Stimulated activated CD8-positive, alpha-beta memory T cell treated with anti-CD3 and anti-CD28 coated beads, Interleukin-4, amount 100 ng/mL, for 1 hour (primary cell): ENCODE measurements at places on chromosomes 5 and 9.
A peak's percentile ranks its signal among the peaks of the same experiment; 100 is the strongest.

DNA sequence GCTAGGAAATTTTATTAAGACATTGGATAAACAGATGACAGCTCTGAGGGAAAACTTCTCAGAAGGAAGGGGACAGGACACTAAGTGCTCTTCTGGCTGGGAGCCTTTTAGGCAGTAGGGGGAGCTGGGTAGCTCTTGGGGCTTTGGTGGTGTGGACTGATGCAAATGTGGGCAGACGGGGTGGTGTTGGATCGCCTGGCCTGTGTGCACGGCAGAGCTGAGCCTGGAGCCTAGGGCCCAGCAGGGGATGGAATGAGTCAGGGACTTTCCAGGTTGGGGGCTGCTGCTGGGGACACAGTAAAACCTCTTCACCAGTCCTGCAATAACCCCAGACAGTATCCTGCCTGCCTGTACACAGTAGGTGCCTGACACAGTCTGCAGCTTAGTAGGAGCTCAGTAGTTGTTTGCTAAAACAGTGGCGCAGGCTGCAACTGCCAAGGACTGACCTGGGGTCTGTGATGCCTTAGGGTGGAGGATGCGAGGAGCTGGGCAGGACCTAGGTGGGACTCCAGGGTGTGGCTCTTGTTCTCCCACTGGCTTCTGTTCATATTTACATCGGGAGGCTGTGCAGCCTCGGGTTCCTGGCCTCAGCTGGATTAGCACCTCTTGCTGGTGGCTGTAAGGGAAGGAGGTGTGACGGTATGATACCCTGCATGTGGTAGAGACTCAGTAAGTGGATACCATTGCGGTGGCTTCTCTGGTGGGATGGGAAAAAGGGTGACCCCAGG is 83.8 kb downstream of the DAB2IP start:
- DNase-seq = no peak

- DNase-seq = no peak
Measured at GRCh38 chr5:32814620-32815019, 103.5 kb downstream of the NPR3 start.

GRCh38 chr9:80644044-80644443 is 1045.3 kb downstream of the TLE1 start:
- no peak for DNase-seq

DNA sequence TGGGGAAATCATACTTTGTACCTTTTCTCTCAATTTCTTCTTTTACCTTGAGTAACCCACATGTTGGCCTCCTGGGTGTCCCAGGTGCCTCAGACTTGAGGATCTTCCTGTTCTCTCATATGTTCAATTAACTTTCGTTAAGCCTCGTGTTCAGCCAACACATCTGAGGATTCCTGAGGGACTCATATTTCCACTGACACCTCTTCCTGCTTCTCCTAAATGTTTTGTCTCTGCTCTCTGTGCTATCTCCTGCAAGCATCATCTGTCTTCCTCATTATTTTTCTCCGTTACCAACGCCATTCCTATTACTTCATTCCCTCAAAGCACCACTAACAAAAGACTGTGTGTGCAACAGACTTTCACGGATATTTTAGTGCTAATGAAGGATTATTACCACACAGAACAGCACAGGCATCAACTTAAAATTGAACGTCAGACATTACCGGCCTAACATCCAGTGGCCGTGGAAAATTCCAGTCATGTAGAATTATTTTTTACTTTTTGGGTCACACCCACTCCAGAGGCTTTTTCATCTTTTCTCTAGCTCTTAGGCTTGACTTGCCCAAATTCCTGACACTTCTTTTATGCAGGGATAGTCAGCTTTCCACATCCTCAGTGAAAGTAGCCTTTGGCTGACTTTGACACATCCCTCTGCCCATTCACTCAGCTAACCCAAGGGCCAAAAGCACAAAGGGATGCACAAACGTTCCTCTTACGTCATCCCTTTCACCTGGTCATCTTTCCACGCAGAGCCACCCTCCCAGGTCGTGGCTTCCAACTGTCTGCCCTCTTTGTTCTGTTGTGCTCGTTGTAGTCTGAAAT is 46.0 kb upstream of the OSMR start:
- no peak for DNase-seq

- DNase-seq = no peak
Measured at GRCh38 chr5:177389241-177390169, 5.3 kb downstream of the SLC34A1 start.

- no peak for DNase-seq
Measured at GRCh38 chr9:121289026-121289771, 21.2 kb downstream of the GSN start.

- DNase-seq = no peak
Measured at GRCh38 chr5:32259033-32259432, 53.7 kb downstream of the MTMR12 start.

GRCh38 chr5:168114444-168115017 is 176.9 kb upstream of the WWC1 start:
- no peak for DNase-seq

- no peak for DNase-seq
Measured at GRCh38 chr9:35398651-35399335, 91.1 kb upstream of the RUSC2 start.

DNA sequence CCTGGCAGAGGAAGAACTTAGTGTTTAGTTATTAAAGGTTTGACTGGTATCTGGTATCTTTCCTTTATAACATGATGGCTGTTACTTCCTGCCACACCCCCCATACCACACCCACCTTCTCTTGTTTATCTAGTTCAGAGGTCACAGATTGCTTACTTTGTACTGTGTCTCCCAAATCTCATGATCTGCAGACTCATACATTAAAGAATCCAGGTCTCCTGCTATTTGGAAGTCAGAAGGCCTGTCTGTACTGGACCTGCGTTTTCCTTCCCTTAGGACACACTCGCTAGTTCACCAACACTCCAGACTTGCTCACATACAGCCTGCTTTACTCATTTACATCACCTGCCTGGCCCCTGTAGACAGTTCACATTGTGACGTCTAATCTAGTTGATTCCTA is 39.3 kb downstream of the NUDT12 start:
- no peak for DNase-seq

- DNase-seq = peak; percentile 44
Measured at GRCh38 chr9:130128733-130129431, 43.3 kb upstream of the NCS1 start.

GRCh38 chr5:82073179-82073578 is 101.4 kb downstream of the ATG10 start:
- DNase-seq = no peak

- DNase-seq = no peak
Measured at GRCh38 chr5:44885903-44886302, 77.2 kb downstream of the MRPS30 start.

GRCh38 chr5:143214890-143215289 is 188.6 kb downstream of the NR3C1 start:
- DNase-seq = no peak

DNA sequence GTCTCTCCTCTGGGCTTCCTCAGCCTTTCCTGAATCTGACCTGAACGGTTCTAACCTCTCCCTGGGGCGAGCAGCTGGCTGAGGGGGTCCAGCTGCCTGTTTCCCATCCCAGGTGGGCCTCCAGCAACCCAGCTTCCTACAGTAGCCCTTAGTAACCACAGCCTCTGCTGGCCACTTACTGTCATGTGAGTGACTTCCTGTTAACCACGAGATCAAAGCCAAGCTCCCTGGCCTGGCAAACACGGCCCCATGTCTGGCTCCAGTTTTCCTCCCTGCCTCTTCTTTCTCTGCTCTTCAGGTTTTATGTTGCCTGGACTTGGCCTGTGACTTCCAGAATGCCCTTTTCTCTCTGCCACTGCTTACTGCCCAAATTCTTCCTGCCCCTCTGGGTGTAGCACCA is 47.2 kb upstream of the DAB2IP start:
- DNase-seq = no peak

- DNase-seq = no peak
Measured at GRCh38 chr5:148989567-148989966, 73.3 kb downstream of the SH3TC2 start.

DNA sequence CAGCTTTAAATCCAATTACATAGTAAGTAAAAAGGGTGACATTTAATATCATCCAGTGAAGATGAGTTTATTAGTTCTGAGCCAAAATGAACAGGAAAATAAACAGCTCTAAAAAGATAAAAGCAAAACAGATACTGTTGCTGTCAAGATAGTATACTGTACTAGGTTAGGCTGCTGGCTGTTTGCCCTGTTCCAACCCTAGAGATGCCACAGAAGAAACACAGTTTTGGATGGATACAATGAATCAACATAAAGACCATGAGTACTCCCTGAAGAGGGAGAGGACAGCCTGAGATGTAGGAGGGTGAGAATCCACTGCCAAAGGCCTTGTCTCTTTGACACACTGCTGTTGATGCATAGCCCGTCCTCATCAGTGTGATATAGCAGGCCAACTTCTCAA is 1302.7 kb downstream of the EFNA5 start:
- no peak for DNase-seq

DNA sequence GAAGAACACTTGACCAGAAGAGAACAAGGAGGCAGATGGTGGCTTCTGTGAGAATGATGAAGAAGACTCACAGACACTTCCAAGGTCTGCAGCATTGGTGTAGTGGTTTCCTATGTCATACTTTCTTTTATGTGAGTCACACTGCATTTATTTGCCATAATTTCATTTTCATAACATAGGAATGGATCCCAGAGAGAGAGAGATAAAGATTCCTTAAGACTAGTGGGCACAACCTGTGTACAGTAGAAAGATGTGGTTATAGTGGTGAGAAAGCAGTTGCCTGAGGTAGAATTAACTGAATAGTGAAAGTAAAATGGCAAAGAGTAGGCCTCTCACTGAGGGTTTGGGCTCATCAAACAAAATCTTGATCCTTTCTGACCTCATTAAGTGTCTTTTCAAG is 7.6 kb upstream of the CCDC152 start:
- DNase-seq = no peak

GRCh38 chr5:142107736-142108431 is 695 bp upstream of the NDFIP1 start:
- DNase-seq = no peak

DNA sequence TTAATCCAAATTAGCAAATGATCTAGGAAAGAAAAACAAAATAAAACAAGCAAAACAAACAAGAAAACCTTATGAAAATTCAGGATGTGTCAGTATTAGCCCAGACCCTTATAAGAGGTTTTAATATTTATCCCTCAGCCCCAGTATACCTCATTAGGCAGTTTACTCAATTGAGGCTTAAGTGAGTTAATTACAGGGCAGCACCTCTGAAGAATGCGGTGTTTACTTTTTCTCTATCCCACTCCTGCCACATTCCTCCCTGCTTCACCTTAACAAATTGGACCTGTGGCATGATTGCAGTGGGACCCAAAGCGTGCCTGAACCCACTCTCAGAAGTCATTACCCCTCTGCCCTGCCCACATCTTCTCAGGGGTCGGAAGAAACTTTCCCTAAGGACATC is 67.1 kb downstream of the SIL1 start:
- DNase-seq = no peak

GRCh38 chr5:88769165-88769564 is 113.8 kb downstream of the MEF2C start:
- no peak for DNase-seq

DNA sequence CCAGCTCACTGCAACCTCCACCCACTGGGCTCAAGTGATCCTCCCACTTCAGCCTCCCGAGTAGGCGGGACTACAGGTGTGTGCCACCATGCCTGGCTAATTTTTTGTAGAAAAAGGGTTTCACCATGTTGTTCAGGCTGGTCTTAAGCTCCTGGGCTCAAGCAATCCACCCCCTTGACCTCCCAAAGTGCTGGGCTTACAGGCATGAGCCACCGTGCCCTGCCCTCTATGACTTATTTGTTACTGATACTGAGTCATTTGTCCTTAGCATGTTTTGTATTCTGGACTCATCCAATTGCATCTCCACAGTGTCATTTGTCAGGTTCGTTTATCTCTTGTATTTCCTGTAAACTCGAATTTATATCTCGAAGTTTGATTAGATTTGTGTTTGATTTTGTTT is 2.7 kb upstream of the ITK start:
- DNase-seq = no peak

GRCh38 chr5:148963664-148964063 is 99.2 kb downstream of the SH3TC2 start:
- no peak for DNase-seq

DNA sequence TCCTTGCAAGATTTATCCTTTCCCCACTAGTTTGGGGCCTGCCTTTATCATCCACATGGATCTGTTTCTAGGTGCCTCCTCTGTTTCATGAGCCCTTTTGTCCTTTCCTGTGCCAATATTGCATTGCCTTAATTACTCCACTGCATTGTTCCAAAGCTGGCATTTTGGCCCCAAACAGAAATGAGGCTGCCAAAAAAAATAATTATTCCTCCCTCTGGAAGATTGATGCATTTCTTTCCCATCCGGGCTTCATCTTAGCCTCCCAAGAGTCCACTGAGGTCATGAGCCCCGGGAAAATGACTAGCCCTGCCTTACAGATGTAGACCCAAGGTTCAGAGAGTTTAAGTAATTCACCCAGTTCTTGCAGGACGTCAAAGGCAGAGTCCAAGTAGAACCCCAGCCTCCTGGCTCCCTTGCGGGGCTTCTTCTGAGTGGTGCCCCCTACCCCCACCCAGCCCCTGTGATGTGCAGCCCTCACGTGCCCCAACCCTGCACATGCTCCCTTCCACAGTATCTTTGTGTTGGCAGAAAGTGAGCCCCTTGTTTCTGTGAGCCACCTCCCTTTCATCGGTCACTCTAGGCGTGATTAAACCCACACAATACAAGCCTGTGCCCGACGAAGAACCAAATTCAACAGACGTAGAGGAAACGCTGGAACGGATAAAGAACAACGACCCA is 62.1 kb downstream of the TMOD1 start:
- DNase-seq = no peak

DNA sequence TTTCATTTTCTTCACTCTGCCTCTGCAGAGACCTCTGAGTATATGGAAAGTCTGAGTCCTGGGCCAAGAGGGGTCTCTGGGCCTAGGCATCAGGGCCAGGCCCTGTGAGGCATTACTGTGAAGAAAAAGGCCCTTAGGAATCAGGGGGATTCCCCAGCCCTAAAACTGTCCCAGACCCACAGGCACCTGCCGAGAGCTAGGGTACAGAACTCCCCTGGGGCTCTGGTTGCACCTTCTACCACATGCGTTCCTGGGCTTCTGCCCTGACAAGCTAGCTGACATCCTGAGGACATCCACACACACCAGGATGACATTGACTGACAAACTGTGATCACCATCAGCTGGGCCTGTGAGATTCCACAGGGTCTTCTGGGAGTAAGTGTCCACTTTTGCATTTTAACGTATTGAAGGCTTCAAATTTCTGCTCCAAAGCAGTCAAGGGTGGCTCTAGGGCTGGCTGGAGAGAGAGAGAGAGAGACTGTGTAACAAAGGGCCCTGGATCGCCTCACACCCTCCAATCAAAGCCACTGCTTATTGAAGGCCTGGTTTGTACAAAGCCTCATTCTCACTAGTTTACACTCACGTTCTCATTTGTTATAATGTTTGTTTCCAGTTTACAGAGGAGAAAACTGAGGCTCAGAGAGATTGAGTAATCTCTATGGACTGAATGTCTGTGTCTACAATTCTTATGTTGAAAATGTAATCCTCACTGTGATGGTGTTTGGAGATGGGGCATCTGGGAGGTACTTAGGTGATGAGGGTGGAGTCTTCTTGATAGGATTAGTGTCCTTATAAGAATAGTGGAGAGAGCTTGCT is 45.1 kb downstream of the TGFBI start:
- no peak for DNase-seq

GRCh38 chr5:99317136-99317535 is 388.3 kb upstream of the CHD1 start:
- no peak for DNase-seq

- DNase-seq = no peak
Measured at GRCh38 chr5:162221910-162222309, 154.3 kb downstream of the GABRG2 start.
